ENCODE measurements at places on chromosomes 6 and 20.

GRCh38 chr20:50346374-50347283 is 156.0 kb downstream of the CEBPB start:
- DNase-seq: peak; percentile 71

DNA sequence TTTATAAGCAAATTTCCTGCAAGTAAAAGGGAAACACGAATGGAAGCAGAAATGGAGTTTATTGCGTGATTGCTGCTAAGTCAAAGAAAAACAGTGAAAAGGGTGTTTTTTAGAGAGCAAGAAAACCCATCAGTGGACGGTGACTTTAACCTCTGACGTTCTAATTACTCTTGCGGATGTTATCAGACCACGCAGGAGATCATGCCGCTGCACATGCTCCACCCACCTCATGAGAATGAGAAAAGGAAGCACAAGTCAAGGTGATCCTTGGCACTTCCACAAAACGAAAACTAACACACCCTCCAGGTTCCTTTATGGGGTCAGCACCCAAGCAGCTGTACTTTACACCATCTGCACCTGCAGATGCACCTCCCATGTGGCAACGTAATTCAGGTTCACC is 45.0 kb downstream of the LYRM4 start:
- no peak for DNase-seq

GRCh38 chr6:91718198-91718597 is 1131.3 kb upstream of the MAP3K7 start:
- DNase-seq: no peak

GRCh38 chr20:21609221-21609620 is 95.4 kb upstream of the NKX2-2 start:
- no peak for DNase-seq

DNA sequence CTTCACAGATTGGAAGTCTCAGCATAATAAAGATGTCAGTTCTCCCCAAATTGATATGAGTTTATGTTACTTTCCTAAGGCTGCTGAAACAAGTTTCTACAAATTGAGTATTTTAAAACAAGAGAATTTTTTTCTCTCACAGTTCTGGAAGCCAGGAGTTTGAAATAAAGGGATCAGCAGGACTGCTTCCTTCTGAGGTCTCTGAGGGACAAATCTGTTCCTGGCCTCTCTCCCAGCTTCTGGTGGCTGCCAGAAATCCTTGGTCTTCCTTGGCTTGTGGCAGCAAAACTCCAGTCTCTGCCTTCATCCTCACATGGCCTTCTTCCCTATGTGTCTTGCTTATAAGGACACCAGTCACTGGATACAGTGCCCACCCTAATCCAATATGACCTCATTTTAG is 136.1 kb downstream of the TFAP2A start:
- DNase-seq: no peak

- no peak for DNase-seq
These were observed 5.2 kb downstream of the OR11A1 start for GRCh38 chr6:29451471-29452193.

- peak; percentile 17 for DNase-seq
These were observed 63.7 kb downstream of the CTNNBL1 start for GRCh38 chr20:37757550-37757949.

- DNase-seq: no peak
These were observed 206.6 kb upstream of the PREP start for GRCh38 chr6:105609375-105609991.

GRCh38 chr6:46419576-46420002 is 71.7 kb downstream of the RCAN2 start:
- DNase-seq: peak; percentile 31

DNA sequence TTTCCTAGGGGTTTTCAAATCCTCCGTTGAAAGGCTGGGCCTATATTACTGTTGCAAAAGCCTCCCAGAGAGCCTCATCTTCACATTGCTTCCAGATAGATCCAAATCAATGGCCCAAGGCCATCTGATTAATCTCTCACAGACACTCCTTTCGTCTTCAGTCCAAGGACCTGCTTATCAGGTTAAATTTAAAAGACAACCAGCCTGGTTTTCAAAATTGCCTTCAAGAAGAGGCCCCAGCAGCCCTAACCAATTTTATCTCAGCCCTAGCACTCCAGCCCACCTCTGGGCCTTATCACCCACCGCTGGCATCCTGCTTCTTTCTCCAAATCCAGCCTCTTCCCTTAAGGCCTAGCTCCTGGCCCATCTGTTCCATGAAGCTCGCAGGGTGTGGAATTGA is 15.5 kb upstream of the CCND3 start:
- no peak for DNase-seq

DNA sequence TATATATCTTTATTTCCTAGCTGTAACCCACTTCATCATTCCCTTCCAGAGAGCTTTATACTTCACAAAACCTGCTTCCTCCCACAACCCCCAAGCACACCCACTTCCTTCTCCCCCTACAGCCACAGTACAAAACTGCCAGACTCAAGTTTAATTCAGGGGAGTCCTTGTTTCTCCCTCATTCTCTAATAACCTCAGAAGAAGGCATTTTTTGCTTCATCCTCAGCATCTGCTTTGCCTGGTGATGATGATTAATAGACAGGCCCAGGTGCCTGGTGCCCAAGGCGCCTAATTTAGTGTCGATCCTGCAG is 414.3 kb downstream of the KIF16B start:
- DNase-seq: no peak

DNA sequence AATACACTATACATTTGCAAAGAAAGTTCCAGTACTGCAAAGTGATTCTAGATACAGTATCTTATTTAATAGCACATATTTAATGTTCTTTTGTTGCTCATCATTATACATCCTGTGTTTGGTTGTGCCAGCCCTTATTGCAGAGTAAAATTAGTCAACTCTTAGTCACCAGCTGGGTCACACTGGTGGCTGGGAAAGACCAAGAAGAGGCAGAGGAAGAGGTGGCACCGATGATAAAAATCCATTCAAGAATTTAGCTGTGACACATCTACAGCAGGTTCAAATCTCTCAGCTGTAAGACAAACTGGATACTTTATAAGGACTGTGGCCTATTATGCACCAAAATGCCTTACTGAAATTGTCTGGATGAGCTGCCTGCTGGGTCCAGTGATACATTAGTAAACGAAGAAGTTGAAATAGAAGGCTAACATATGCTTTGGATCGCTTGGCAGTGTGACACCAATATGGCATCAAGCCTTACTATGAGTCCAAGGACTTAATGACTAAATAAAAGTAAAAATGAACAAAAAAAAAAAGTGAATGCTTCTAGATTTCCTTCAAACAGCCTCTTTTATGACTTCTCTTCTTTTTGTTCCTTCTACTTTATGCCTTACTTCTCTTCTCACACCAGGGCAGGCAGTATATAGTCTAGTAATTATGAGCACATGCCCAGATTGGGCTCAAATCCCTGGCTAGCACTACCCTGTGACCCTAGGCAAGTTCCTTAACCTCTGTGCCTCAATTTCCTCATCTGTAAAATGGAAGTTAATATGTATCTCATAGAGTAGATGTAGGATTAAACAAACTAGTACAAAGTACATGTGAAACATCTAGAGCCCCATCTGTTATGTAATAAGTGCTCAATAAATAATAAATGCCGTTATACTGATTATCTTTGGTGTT is 29.4 kb upstream of the RNF8 start:
- DNase-seq: no peak

DNA sequence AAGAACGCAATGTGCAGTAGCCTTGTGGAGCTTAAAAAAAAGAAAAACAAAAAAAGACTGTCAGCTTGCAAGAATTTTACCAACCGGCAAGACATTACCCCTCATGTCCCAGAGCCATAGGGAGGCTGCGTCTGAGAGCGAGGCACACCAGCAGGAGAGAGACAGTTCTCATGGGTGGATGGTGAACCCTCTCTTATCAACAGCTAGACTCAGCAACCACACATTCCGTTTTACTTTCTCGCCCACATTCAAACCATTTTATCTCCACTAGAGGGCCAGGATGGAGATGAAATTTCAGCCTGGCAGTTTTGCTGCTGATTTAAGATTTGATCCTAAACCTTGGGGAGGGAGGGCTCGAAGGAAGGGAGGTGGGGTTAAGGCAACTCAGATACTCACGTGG is 247.0 kb downstream of the ATXN1 start:
- no peak for DNase-seq

GRCh38 chr6:86045038-86045437 is 402.4 kb upstream of the SYNCRIP start:
- no peak for DNase-seq

GRCh38 chr6:82144852-82145340 is 102.6 kb downstream of the IBTK start:
- DNase-seq: no peak

- peak; percentile 67 for DNase-seq
These were observed 1.3 kb downstream of the BPIFB1 start for GRCh38 chr20:33284284-33284683.

DNA sequence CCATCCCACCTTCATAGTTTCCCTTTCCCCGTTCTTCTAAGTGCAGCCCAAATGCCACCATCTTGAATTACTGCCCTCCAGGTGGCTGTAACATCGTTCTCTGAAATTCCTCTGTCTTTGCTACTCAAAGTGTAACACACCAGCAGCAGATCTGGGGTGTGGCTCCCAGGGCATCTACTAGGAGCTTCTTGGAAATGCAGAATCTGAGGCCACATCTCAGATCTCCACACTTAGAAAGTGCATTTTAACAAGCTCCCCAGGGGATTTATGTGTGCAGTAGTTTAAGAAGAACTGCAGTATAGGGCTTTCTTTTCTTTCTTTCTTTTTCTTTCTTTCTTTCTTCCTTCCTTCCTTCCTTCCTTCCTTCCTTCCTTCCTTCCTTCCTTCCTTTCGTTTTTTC is 1.7 kb upstream of the MLIP start:
- DNase-seq: no peak

DNA sequence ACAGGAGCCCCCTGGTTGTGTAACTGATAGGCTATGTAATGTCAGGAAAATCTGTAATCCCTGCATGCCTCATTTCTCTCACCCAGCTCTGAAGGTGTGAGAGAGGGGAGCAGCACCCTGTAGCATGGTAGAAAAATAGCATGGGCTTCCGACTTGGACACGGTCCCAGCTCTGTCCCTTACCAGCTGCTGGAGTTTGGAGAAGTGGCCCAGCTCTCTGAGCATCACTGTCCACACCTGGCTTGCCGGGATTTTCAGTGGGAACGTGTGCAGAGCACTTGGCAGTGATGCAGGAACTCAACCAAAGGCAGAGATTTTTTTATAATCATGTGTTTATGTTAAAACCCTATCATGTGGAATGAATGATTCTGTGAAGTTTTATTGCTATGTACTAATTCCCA is 34.6 kb downstream of the STK35 start:
- peak; percentile 25 for DNase-seq

DNA sequence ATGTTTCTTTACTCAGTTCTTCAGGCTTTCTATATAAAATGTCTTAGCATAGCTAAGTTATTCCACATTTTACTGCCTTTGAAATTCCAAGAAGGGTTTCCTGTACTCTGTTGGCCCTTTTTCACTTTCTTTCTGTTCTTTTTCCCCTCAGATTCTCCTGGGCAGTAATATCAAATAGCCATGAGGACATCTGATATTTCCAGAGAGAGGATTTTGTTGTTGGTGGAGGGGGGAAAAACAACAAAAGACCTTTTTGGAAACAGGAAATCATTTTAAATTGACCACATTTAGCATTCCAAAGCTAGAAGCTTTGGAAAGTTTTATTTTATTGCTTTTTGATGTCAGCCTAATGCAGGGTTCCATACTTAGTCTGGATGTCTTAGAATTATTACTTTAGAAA is 445.4 kb downstream of the GJA1 start:
- DNase-seq: no peak

DNA sequence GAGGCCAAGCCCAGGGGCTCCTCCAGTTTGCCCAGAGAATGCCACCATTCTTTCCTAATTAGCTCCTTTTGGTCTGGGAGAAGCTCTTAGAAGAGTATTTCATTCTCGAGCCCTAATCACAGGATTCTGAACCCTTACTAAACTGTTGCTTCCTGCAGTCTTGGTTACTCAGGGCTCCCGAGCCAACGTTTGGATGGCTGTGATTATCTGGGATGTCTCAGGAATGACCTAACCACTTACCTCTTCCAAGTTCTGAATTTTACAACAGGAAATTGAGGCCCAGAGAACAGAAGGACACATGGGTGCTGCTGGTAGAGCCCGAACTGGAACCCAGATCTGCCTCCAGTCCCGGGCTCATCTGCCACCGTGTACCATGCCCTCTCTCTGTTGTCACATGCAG is 22.2 kb upstream of the PNPLA1 start:
- DNase-seq: no peak

DNA sequence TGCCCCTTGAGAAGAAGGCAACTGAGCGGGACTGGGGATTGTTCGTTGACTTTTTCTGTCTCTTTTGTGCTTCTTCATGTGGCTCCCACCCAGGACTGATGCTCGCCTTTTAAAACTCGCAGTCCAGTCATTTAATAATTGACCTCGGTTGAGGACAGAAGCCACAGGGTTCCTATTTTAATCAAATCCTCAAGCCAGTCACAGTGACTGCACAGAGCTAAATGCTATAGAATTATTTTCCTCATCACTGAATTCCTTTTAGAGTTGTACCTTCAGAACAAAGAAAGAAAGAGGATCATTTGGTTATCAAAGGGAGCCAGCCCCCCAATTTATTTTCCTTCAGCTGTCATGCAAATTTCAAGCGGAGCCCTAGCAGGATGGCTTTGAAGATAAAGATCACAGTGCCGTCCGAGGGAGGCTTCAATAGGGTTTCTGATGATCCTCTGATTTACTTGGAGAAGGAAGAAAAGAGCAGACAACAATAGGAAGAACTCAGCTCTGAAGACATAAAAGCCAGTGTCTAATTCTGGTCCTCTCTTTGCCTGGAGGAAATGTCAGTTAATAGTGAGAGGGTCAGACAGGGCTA is 186.6 kb downstream of the DOK5 start:
- no peak for DNase-seq

DNA sequence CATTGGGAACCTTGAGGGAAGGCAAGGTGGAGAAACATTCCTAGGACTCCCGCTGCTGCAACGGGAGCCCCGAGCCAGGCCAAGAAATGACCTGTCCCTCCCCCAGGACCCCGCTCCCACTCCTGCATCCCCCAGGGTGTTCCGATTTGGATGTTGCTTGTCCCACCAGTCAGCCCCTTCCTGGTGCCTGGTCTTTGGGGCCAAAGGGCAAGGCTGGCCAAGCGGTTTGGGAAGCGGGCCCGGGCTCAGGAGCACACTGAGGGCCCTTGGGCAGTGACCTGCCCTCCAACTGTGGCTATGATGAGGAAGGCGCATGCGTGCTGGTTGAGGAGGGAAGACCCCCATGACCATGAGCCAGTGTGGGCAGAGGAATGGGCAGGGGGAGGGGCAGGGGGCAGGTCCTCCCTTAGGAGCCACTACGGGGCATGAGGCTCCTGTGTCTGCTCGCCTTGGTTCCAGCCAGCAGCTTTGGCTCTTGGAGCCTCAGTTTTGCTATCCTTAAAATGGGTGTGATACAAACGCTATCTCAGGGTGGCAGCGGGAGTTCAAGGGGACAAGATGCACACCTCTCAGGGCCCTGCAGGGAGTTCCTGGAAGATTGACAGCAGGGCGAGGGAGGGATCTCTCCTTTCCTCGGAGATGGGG is 50.4 kb downstream of the RBM38 start:
- no peak for DNase-seq
